ENCODE measurements at places on chromosomes 16 and 17.

- no peak for DNase-seq
Observed at GRCh38 chr17:6605142-6605541, 35.4 kb downstream of the KIAA0753 start.

GRCh38 chr17:50570528-50570927 is 10.0 kb downstream of the CACNA1G start:
- no peak for DNase-seq

- no peak for DNase-seq
Observed at GRCh38 chr16:59148769-59149155, 414.6 kb upstream of the GOT2 start.

GRCh38 chr17:36545077-36545464 is 352 bp downstream of the GGNBP2 start:
- DNase-seq: no peak

DNA sequence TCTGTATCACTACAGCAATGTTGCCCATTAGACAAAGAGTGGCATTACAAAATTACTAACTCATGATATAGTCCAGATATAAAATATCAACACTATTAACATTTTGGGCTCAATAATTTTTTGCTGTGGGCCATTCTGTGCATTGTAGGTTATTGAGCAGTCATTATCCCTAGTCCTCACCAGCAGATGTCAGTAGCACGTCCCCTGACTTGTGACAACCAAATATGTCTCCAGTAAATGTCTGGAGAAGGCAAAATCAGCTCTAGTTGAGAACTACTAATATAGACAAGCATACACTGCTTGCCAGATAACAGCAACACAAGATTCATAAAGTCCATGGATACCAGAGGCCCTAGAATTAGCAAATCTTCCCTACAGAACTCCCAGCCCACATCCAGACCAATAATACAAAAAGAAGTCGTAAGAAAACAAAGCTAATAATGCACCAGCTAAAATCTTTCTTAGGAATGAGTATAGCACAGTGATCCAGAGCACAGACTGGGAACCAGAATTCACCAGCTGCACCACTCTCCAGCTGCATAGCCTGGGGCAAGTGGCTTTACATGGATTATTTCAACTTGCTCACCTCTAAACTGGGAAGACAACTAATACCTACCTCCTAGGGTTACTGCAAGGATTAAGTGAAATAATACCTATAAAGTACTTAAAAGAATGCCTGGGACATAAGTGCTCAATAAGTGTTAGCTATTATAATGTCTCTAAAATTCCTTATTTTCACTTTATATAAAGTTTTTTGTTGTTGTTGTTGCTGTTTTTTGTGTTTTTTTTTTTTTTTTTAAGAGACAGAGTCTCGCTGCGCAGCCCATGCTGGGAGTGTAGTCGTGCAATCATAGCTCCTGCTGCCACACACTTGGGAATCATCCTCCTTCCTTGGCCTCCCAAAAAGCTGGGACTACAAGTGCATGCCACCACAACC is 23.7 kb downstream of the HELZ start:
- DNase-seq: no peak

GRCh38 chr17:1713878-1714426 is 3.8 kb upstream of the TLCD2 start:
- DNase-seq: no peak

DNA sequence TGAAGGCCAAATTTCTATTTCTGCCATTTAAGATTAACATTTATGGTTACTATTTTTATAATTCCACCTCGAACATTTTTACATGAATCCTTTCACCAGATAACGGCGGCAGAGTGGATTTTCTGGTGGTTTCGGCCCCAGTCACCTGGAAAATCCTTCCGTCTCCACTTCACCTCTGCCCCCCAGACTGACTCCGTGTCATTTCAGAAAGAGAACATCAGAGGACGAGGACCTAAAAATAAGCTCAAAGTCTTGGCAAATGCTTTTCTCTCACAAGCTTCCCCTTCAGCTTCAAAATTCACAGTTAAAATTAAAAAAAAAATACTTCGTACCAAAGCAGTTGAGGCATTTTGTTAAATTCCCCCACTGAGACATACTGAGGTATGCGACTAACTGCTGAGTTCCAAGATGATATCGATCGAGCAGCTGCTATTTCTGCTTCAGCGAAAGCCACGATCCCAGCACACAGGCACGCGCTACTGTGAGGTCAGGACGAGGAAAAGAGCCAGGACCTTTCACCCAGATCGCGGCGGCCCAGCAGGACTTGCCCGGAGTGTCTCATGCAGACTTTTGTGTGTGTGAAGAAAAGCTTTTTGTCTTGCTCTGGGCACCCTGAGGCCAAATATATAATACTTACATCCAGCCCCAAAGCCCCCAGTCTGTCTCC is 36.8 kb downstream of the ASPA start:
- DNase-seq: no peak

GRCh38 chr16:15976225-15976812 is 26.9 kb downstream of the ABCC1 start:
- DNase-seq: no peak

GRCh38 chr16:54112451-54113206 is 174.0 kb downstream of the IRX3 start:
- DNase-seq: no peak

GRCh38 chr16:73056921-73057290 is 9.0 kb upstream of the ZFHX3 start:
- DNase-seq: no peak

DNA sequence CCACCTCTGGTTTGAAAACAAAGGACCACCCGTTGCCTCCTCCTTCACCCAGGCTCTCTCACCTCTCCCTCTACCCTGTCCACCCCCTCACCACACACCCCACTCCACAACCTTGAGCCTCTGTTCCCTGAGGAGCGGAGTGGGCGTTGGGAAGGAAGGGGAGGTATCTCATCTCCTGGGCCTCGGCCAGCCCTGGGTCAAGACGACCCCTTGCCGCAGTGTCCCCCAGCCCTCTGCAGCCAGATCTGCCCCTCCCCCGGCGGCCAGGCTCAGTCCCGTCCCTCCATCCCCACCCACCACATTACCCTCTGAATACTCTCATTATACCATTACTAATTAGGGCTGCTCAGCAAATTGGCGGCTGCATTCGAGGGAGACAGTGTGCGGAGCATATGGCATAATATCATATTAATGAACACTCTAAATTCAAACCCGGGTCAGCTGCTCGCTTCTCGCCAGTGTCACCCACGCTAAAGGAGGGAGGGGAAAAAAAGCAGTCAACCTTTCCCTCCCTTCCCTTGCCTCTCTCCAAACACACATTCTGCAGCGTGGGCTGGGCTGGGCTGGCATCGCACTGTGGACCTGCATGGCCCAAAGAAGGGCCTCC is 123.2 kb upstream of the LHX1 start:
- DNase-seq: no peak

DNA sequence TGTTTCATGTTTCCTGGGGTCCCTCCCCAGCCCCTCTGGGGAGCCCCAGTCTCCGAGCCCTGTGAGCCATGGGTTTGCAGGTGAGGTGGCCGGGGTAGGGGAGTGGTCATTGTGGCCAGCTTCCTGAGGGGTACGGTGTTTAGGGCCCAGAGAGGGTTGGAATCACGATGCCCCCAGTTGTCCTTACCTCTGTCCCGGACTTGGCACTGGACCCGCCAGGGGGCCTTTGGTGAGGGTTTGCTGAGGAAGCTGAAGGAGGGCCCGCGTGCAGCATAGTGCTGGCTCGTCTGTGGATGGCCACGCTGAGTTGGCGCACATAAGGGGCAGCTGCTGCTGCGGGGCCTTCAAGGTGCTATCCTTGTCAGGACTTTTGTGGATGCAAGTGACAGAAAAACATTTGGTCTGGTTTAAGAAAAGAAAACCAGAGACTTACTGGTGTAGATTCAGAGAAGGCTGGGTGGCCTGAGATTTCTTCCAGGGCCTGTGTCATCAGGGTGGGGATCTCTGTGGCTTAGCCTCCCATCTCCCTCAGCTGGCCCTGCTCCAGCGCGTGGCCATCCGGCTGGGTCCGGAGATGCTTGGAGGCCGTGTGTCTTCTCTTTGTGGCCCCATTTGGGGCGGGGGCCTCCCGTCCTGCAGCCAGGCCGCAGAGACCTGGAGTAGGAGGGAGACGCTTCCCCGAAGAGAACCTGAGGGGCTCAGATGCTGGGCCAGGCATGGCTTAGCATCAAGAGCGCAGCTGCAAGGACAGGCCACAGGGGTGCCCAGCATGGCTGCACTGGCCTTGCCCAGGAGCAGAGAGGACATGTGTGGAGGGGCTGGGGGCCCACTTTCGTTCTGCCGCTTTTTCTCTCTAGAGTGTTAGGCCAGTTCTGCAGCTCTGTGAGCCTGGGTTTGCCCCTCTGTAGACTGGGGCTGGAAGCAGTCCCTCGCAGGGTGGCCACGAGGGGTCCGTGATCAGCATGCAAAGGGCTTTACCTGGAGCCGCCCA is 33.7 kb upstream of the NUDT16L1 start:
- no peak for DNase-seq

DNA sequence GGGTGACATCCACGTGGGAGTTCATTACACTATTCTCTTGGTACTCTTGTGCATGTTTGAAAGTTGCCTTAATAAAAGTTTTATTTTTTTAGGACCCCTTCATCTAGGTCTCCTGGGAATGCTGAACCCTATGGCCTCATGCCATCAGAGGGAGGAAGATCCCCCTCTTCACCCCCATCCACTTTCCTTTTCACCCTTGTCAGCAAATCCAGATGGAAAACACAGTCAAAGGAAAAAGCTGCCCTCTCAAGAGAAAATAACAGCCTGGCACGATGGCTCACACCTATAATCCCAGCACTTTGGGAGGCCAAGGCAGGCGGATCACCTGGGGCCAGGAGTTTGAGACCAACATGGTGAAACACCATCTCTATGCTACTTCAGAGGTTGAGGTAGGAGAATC is 274.2 kb downstream of the XYLT1 start:
- DNase-seq: no peak

GRCh38 chr17:67818110-67819002 is 6.9 kb upstream of the BPTF start:
- DNase-seq: no peak

GRCh38 chr16:3909791-3910583 is 29.5 kb upstream of the CREBBP start:
- DNase-seq: no peak

DNA sequence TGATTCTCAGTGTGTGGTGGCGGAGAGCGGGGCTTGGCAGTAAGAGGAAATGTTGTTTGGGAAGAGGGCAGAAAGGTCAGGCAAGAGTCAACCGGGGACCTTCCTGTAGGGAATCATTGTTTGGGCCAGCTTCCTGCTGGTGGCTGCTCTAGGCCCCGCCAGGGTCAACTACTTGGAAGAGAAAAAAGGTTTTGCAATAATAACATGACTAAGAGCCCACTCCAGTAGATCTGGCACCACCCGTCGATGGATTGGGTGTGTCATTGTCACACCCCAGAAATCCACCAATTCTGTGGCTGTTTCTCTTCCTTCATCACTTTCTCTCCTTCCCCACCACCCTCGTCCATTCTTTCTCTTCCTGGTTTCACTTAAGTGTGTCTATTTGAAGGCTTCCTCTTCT is 4.2 kb upstream of the KRT24 start:
- DNase-seq: no peak

GRCh38 chr16:55530316-55530856 is 21.5 kb downstream of the LPCAT2 start:
- DNase-seq: no peak

DNA sequence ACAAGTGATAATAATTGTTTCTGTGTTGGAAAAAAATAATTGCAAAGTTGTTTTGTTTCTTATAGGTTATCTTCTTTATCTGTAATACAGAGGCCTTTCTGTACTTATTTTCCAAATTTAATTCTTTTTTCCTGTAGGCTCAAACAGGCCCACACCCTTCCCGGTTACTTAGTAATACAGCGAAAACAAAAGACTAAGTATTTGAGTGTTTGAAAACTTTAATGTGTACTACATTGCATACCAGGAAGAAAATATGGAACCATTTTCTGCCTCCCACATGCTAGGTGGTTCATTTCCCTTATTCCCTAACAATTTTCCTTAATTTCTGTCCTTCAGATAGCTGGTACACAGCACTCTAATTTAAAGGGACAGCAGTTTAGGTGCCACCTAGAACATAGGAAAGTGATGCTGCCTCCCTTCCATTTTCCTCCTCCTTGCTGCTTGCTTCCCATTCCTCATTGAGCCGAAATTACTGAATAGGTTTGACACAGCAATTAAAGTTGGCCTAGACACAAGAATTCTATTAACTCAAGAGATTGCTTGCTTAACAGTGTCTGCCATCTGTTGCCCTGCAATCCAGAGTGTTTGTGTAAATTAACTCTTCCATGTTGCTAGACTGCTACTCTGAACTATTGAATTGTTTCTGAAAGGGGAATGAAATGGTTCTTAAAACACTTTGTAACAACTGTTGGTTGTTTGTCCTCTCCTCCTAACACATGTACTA is 24.2 kb downstream of the CYB5B start:
- DNase-seq: no peak

DNA sequence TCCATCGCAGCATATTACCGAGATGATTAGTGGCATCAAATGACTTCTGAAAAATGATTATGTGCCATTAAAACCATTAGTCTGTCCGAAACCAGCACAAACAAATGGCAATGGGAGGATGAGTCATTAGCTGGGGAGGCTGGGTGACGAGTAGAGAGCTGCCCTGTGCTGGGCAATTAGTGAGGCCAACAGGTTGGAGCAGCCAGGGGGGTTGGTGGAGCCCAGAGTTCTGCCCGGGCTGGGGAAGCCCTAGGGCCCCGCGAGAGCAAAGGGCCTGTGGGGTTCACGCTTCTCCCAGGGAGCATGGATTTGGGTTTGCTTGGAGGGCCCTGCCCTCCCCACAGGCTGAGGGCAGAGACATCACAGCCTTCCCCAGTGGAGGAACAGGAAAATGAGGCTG is 152.1 kb upstream of the RPL38 start:
- no peak for DNase-seq

GRCh38 chr16:67526149-67526791 is 2.4 kb upstream of the RIPOR1 start:
- DNase-seq: no peak

DNA sequence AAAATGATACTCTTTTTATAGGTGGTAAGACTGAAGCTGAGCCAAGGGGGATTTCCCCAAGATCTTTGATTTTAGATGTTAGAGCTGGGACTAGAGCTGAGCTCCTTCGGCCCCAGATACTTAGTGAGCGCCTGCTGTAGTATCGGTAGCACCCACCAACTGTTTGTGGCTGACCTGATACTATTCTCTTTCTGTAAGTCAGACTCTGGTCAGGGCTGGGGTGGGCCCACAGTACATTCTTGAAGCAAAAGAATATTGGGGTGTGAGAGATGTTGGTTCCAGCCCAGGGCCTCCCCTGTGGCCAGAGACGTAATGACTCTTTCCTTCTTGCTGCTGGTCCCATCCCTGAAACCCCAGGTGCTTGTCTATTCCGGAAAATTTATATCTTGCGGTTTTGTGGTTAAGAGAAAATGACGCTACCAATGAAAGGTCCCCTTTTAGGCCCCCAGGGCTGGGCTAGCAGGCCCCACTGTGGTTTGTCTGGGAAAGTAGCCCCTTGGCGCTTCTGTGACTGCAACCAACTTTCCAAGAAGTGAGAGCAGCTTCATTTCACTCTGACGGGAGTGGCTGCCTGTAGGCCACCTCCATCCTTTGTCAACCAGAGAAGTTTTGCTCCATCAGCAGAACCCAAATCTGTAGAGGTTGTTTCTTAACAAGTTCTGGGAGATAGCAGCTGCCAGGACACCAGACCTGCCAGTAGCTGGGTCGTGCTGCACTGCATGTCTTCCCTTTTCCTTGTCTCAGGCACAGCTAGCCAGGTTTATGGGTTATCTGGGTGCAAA is 86.4 kb upstream of the LGALS9 start:
- peak; percentile 6 for DNase-seq

Measured in activated naive CD8-positive, alpha-beta T cell treated with anti-CD3 and anti-CD28 coated beads, Interleukin-2, amount 50 U/mL, for 16 hours (primary cell).